Astrocyte of the hippocampus (primary cell): ENCODE measurements at places on chromosomes 1 and 21.

- DNase-seq, result peak; percentile 57
Measured at GRCh38 chr1:53508991-53509666, 49.9 kb downstream of the DMRTB1 start.

DNA sequence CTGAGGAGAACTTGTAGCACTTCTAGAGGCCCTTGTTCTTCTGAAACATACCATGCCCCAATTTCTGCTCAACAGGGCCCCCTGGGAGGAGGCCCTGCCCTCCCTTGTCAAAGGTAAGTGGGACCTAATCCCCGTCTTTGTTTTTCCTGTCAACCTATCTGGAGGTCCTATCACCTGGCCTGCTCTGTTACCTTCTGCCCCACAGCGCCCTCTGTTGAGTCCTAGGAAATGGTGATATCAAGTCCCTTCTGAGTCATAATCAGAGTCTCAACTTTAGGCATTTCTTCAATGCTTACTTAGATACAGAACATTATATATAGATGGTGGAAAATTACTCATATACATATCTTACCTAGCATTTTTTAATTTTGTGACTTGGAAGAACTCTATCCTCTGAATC is 28.2 kb upstream of the FCRL4 start:
- DNase-seq, result no peak

DNA sequence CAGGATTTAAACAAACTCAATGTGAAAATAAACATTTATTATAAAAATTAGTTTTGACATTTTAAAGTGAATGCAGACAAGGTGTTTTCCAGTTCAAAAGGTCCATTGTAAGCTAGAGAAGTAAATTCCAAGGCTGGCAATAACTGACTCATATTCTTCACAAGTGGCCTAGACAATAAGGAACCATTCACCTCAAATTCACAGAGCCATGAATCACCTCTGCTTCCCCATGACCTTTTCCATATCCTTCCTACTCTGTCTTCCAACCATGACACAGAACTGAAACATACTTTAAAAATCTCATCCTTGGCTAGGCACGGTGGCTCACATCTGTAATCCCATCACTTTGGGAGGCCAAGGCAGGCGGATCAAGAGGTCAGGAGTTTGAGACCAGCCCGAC is 24.8 kb downstream of the F11R start:
- peak; percentile 63 for DNase-seq

GRCh38 chr1:58979086-58979485 is 195.2 kb upstream of the JUN start:
- no peak for DNase-seq

GRCh38 chr1:83123019-83123418 is 875.9 kb downstream of the TTLL7 start:
- no peak for DNase-seq

DNA sequence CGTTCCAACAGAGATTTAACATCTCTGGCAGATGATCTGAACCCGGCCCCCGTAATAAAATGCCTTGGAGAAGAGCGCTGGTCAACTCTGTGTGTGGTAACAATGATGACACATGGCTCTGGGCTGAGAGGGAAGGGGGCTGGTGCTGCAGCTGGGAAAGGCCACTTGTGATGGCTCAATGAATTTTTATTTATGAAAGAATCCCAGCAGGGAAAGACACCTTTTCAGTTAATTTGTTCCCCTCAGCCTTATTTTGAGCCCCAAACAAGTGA is 59.4 kb downstream of the SYT6 start:
- peak; percentile 26 for DNase-seq

GRCh38 chr1:51329443-51330325 is 678 bp downstream of the TTC39A start:
- DNase-seq, result no peak

GRCh38 chr1:41672173-41672572 is 187.7 kb upstream of the EDN2 start:
- peak; percentile 87 for DNase-seq

DNA sequence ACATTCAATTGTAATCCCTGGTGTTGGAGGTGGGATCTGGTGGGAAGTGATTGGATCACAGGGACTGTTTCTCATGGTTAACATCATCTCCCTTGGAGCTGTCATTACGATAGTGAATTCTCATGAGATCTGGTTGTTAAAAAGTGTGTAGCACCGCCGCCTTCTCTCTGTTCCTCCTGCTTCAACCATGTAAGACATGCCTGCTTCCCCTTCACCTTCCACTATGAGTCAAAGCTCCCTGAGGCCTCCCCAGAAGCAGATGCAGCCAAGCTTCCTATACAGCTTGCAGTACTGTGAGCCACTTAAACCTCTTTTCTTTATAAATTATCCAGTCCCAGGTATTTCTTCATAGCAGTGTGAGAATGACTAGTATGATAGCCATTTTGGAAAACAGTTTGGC is 30.1 kb upstream of the TRIM62 start:
- DNase-seq, result no peak

- peak; percentile 41 for DNase-seq
Measured at GRCh38 chr1:204190212-204191211, 5.8 kb downstream of the KISS1 start.

- no peak for DNase-seq
Measured at GRCh38 chr1:188769181-188769580, 1708.5 kb downstream of the BRINP3 start.

- DNase-seq, result peak; percentile 74
Measured at GRCh38 chr1:103211073-103211472, 102.8 kb upstream of the COL11A1 start.

- peak; percentile 5 for DNase-seq
Measured at GRCh38 chr1:43171312-43171875, 696 bp downstream of the EBNA1BP2 start.

DNA sequence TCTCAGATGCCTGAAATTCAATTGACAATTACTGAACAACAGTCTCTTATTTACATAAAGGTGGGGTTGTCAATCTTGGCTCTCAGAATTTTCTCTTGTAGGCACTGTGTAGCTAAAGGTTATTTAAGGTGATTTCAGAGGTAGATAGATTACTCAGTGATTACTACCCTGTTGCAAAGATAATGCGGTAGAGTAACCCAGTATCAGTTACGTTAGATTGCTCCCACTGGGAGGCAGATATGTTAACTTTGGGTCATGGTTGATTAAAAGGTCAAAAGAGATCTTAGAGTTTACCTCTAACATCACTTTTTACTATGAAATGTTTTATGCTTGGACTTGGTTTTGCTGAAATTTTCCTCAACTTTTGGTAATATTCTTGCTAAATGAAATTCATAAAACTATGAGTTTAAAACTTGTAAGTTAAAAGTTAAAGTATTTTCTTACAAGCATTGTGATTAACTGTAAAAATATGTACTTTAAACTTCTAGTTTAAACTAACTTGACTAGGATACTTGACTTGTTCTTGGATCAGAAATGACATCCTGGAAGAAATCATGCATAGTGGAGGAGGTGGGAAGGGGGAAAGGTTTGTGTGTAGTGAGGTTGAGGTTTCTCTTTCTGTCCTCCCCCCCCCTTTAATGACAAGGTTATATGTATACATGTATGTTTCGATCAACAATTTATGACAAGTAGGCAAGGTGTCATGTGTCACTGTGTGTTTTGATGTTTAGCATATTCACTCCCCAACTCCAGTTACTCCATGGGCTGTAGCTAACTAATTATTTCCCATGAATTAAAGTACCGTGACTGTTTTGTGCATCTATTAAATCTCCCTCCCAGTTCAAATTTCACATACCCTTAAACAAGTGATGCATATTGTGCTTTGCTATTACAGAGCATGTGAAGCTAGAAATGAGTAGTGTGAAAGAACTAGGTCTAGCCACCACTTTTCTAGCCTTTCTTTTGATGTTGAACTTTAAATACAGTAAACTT is 2.9 kb downstream of the LAMC1 start:
- peak; percentile 46 for DNase-seq

- no peak for DNase-seq
Measured at GRCh38 chr1:54551891-54552290, 3.9 kb downstream of the ACOT11 start.

DNA sequence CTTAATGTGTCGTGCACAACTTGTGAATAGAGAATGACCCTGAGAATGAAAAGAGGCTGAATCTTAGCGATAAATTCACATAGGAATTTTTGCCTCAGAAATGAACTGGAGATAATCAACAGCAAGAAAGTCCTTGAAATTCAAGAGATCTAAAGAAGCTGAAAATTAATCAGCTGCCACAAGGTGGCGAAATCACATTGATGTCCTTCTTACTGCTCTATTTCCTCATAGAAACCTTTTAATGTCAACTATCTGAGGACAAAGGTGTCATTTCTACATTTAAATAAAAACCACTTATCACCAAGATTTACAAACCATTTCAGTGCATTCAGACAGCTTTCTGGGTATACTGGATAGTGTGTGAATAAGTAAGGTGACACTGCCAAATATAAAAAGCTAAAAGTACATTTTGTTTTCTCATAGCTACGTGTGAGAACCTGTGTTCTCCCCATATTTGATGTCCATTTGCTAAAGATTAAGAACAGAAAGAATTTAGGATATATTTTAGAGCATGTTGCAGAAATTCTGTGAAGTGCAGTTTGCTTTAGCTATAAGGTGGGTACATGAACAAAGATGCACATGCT is 485.3 kb upstream of the PTBP2 start:
- peak; percentile 83 for DNase-seq

GRCh38 chr1:200374569-200375295 is 35.1 kb downstream of the ZNF281 start:
- no peak for DNase-seq

DNA sequence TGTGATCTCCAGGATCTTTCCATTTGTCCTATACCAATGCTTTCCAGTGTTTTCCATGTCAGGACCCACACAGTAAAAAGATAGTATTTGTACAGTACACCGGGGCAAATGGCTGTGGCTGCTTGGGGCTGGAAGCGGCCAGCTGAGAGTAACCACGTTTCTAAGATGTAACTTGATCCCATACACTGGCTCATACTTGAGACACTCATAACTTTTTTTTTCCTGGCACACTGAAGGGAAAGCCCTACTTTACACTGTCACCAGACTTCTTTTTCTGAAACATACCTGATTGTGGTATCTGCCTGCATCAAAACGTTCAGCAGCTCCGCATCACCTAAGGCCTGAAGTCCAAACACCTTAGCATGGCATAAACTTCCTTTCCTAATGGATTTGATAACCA is 21.6 kb downstream of the VPS13D start:
- peak; percentile 54 for DNase-seq

GRCh38 chr1:223161321-223161720 is 18.3 kb upstream of the TLR5 start:
- no peak for DNase-seq

DNA sequence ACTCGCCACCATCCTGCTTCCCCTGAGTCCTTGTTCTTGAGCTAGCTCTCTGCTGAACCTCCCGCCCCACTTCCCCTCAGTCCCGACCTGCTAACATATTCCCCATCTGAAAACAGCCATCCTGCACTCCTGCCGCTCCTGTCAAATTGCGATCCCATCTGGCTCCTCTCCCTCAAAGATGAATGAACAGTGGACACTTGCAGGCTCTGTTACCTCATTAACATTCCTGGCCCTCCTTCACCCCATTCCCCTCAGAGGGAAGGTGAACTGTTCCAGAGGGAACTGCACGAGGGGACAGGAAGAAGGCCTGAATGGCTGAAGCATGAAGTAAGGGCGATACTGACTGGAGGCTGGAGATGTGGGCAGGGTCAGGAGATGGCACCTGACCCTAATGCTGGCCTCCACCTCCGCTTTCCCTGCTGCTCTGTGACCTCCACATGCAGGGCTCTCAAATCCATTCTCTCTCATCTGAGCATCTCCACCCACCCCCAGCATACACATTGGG is 7.4 kb upstream of the CELSR2 start:
- no peak for DNase-seq

DNA sequence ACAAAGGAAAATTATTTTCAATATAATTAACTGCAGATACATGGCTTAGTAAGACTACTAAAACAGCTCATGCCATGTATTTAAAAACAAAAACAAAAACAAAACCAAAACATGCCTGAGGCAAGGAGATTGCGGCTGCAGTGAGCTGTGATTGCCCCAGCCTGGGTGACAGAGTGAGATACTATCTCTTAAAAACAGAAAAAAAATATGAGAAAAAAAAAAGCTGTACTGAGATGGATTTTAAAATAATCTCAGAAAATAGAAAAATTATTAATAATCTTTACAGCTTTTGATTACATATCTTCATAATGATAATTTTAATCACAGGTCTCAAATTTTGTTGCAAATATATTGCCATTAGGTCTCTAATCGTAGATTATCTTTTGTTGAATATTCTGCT is 24.0 kb upstream of the LIN9 start:
- no peak for DNase-seq

DNA sequence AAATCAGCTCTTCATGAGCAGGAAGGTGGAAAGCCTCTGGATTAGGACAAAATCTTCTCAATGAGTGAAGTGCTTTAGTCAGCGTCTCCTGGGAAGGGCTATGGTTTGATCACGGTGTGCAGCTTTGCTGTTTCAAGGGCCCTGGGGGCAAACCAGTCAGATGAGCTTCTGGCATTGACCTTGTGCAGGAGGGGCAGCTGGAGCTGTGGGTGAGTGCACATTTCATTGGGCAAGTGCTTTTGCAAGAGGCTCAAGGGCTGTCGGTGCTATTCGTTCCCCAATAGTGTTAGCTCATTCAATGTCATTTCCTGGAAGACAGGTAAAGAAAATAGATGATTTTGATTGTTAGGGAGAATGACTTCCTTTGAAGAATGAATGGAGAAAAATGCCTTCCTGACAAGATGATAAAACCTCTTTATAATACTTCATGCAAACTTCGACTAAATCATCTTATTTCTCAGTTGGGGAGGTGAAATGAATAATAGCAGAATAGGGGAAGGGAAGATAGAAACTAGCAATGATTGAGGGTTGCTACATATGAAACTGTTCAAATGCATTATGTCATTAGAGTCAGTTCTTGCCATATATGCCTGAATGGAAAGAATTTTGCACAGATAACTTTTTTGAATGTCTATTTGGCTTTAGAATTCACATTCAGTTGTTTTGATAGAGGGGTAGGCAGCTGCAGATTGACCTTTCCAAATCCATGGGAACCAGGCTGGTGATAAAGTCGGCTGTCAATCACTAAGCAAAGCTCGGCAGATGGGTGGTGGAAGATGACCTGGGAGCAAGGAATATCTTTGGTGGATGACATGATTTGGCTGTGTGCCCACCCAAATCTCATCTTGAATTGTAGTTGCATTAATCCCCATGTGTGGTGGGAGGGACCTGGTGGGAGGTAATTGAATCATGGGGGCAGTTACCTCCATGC is 12.9 kb upstream of the DISC1 start:
- DNase-seq, result no peak

- peak; percentile 50 for DNase-seq
Measured at GRCh38 chr1:74422421-74423292, 89.8 kb downstream of the LRRC53 start.

- no peak for DNase-seq
Measured at GRCh38 chr1:45890078-45890477, 86.7 kb downstream of the MAST2 start.

DNA sequence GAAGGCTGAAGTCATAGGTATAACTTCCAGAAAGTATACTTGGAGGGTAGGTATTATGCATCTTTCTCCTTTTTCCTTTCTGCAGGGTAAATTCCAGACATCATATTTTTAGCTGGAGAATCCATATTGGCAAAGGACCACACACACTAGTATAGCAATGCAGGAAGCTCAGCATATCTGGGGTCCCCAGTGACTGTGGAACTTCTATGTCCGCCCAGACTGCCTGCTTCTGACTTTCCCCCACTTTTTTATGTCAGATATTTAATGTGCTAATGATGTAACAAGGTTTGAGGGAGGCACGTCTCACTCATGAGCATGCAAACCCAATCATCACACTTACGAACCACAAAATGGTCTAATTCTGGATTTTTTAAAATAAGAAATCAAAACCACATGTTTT is 90.4 kb downstream of the BACH1 start:
- no peak for DNase-seq

- no peak for DNase-seq
Measured at GRCh38 chr1:63545780-63546179, 22.5 kb downstream of the EFCAB7 start.

GRCh38 chr1:68147534-68148171 is 84.7 kb downstream of the WLS start:
- no peak for DNase-seq
